AG10803 (cell line): ENCODE measurements at places on chromosomes 12 and 14.

- DNase-seq = no peak
These were observed 910 bp upstream of the TM7SF3 start for GRCh38 chr12:27014859-27015729.

- peak; percentile 42 for DNase-seq
These were observed 35.0 kb upstream of the MANSC4 start for GRCh38 chr12:27814851-27815591.

- no peak for DNase-seq
These were observed 112.0 kb upstream of the SLC38A2 start for GRCh38 chr12:46484396-46485061.

DNA sequence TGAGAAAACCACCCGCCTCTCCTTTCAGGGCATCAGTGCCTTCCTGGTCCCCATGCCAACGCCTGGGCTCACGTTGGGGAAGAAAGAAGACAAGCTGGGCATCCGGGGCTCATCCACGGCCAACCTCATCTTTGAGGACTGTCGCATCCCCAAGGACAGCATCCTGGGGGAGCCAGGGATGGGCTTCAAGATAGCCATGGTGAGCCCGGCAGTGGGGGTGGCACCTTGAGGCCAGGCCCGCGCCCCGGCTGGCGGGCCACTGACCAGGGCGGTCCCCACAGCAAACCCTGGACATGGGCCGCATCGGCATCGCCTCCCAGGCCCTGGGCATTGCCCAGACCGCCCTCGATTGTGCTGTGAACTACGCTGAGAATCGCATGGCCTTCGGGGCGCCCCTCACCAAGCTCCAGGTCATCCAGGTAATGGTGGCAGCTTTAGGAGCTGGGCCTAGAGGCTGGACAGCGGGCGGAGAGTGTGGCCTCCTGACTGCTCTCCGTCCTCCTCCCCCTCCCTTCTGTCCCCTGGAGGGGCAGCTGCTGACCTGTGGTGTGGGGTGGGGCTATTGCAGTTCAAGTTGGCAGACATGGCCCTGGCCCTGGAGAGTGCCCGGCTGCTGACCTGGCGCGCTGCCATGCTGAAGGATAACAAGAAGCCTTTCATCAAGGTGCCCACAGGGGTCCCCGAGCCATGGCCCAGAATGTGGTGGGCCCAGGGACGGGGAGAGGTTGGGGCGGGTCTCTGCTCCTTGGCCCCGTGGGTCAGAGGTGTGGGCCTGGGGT, 12.8 kb downstream of the ACADS start:
- no peak for DNase-seq

- no peak for DNase-seq
These were observed 3.8 kb upstream of the ITGB7 start for GRCh38 chr12:53210843-53211242.

GRCh38 chr12:29224572-29224971, 75.5 kb downstream of the FAR2 start:
- DNase-seq = no peak

- no peak for DNase-seq
These were observed 7.4 kb upstream of the CD9 start for GRCh38 chr12:6192604-6193380.

- DNase-seq = no peak
These were observed 5.6 kb downstream of the CDK2AP1 start for GRCh38 chr12:123265851-123266678.

DNA sequence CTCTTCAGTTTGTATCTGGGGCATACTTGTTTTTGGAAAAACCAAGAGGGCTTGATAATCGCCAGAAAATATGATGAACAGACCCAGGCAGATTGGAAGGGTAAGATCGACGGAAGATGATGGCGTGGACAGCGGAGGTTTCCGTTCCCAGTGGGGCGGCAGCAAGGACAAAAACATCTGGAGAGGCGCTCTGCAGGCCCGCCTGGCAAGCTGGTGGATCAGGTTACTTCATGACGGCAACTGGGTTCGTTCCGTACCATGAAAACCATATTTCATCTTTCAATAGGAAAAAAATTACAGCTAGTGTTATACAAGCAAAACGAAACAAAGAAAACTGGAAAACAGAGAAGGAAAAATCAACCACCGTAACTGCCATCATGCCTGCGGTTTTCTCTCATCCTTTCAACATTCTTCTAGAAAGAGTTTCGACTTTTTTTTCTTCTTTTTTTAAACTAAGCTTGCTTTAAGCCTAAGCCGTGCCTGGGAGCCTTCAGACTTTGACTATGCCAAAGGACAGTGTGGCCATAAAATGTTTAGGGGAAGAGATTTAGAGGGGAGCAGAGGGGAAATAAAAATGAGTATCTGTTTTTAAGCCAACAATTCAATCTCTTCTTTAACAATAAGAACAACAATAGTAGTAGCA, 210.5 kb downstream of the FOXN3 start:
- peak; percentile 45 for DNase-seq

GRCh38 chr12:91893476-91893875, 252.2 kb downstream of the BTG1 start:
- no peak for DNase-seq

DNA sequence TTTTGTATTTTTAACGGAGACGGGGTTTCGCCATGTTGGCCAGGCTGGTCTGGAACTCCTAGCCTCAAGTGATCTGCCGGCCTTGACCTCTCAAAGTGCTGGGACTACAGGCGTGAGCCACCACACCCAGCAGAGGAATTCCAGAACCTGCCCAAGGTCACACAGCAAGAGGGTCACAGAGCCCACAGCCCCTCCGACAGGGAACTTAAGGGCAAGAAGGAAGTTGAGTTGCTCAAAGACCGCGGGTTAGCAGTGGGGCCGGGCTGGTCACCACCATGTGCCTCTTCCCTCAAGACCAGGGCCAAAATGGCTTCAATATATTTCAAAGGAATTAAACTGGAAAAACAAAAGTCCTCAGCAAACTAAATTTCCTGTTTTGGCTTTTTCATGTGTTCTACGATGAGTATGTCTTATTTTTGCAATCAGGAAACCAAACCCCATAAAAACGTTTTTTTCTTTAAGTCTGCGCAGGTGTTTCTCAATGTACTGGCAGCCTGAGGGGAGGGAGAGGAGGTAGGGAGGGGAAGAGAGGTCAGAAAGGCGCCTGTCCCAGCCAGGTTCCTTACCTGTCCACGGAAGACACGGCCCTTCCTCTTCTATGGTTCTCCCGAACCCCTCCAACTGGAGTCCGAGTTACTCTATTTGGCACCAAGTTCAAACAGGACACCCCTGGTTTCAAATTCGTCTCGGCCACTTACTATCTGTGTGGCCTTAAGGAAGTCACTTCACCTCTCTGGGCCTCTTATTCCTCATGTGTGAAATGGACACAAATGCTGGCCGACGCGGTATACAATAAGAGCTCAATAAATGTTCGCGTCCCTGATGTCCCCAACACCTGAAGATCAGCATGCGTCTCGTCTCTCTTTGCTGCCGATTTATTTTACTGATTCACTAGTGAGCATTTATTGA, 778 bp downstream of the SLC8B1 start:
- no peak for DNase-seq
